ENCODE measurements at places on chromosomes 1 and 21.

- no peak for DNase-seq
These were observed 47.6 kb downstream of the SPSB1 start for GRCh38 chr1:9340172-9340854.

DNA sequence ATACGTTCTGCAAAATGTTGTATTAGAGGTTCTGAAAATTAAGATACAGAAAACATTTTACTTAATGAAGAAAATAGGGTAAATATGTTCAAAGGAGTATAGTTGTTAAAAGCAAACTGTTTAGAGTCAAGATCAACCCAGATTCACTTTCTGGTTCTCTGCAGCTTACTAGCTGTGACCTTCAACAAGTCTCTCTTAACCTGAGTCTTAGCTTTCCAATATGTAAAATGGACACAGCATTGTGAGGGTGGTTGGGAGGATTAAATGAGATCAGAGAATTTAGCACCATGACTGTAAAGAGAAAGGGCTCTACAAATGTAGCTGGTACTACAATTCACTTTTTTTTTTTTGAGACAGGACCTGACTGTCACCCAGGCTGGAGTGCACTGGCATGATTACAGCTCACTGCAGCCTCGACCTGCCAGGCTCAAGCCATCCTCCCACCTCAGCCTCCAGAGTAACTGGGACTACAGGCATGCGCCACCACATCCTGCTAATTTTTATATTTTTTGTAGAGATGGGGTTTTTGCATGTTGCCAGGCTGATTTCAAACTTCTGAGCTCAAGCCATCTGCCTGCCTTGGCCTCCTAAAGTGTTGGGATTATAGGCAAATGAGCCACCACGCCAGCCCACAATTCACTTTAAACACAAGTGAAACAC is 43.9 kb downstream of the ATP1A1 start:
- no peak for DNase-seq

- DNase-seq, result no peak
These were observed 520.7 kb upstream of the CAMK1G start for GRCh38 chr1:209062863-209063262.

DNA sequence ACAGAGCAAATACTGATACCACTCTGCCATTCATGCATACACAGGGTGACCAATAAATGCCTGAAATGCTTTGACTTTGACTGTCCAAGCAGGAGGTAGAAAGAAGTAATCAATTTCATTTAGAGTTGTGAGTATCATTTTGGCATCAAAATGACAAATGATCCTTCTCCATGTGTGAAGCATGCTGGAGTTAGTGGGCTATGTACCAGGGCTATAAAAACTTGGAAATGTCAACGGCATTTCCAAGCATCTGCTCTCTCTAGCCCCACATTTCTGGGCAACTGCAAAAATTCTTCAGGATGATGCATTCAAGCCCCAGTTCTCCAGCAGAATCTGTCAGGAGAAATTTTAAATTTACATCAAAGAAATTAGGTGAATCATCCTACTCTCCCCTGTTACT is 208.4 kb upstream of the PTBP2 start:
- no peak for DNase-seq

DNA sequence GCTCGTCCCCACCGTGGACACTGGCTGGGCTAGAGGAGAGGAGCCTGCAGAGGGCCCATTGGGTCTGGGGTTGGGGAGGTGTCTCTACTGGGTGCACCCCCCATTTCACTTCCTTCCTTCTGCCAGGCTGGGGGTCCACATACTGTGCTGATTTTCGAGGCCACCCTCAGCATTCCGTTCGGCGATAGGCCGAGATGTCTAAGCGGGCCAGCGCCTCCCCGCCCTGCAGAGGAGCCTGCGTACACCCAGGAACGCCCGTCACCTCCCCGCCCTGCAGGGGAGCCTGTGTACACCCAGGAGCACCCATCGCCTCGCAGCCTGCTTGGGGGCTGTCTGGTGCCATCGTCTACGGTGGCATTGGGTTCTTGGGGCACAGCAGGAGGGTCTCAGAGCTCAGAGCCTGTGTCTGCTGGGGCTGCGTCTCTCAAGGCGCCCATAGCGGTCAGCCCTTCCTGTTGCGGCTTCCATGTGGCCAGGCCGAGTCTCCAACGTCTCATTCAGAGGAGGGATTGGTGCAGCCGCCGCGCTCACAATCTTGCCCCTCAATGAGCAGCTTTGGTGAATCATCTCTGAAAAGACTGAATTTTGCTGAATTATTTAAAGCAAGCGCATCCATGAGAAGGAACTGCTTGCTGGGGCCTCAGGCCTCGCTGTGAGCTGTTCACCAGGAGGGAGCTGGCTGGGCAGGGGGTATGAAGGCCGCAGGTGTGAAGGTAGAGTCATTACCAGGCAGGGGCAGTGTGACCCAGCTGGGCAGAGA is 30.7 kb upstream of the AGPAT3 start:
- no peak for DNase-seq

GRCh38 chr1:17671741-17672140 is 83.4 kb upstream of the ACTL8 start:
- DNase-seq, result peak; percentile 48

GRCh38 chr1:171581226-171581625 is 40.8 kb upstream of the MYOCOS start:
- no peak for DNase-seq

DNA sequence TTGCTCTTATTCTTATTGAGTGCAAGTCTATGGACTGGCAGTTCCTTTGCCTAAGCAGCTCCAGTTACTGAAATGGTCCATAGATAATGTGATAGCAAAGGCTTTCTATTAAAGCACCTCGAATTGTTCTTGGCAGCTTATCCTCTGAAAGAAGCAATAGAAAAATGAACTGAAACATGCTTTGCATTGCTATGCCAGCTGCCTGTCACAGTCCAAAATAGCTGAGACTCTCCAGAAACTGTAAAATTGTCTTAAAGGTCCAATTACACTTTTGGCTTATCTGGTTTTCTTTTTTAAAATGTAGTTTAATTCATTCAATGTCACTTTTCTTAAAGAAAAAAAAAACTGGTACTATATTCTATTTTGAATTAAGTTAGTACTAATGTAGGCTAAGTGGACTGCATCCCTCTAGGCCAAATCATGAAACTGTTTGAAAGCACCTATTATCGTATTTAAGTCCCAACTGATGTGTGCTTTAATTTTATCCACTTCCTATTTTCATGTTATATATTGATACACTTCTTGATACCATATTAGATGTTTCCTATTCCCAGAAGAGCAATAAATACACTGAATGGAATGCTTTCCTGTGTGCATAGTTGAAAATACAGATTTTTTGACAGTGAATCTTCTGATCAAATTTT is 208.0 kb upstream of the DEPDC1 start:
- DNase-seq, result no peak

DNA sequence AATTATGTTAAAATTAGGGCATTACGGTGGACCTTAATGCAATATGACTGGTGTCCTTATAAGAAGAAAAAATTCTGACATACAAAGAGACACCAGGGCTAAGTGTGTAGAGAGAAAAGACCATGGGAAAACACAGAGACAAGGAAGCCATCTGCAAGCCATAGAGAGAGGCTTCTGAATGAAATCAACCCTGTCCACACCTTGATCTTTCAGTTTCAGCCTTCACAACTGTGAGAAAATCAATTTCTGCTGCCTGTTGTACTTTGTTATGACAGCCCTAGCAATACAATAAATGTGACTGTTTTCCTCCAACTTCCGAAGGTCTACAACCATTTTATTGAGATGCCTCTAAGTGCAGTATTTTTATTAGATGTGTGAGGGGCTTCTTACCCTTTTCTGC is 1407.2 kb downstream of the MRPL39 start:
- no peak for DNase-seq

- no peak for DNase-seq
These were observed 156.5 kb downstream of the FGGY start for GRCh38 chr1:59453297-59453968.

GRCh38 chr1:169193191-169193850 is 86.8 kb downstream of the ATP1B1 start:
- no peak for DNase-seq

DNA sequence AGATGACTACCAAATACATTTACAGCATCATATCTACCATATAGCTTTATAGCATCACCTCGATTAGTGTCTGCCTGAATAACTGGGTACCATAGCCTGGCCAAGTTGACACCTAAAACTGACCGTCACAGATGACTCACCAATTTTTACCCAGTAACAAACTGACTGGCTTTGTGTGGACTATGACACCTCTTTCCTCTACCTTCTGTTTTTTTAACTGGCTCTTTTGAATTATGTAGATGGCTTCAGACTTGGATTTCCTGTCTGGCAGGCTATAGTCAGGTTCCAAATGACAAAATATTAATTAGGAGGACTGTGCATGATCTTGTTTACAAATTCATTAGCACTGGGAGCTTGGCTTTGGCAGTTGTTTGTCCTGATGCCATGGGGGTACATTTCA is 360.3 kb downstream of the TGFB2 start:
- no peak for DNase-seq

- no peak for DNase-seq
These were observed 71.5 kb upstream of the CXADR start for GRCh38 chr21:17441370-17441769.

DNA sequence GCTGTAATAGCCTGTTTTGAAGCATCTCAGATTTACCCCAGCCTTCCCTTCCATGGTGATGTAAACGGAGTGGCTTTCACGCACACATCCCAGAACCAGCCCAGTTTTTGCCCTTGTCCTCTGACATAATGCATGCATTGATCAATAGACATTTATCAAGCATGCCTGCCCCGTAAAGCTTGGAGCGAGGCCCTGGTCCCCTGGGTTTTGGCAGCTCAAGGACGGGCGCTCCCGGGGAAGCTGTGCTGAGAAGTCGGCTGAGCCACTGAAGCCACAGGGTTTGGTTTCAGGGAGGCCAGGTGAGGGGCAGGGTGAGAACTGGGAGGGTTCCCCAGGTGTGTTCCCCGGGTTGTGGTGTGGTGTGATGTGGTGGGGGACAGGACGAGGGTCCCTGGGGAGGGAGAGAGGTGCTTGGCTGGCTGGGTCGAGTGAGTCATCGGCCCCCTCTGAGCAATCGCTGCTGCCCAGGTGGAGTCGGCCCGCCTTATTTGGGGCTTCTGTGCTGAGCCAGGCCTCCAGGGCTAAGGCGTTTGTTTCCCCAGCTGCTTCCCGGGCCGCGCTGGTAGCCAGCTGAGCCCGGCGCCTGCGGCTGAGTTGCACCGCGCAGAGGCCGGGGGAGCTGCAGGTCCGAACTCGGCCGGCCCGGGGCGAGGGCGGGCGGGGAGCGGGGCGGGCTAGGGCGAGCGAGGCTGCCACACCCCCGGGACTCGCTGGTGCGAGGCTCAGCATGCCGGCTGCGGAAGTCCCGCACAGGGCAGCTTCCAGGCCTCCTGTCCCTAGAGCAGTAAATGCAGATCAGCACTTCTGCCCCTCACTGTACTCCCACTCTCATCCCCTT is 23.6 kb downstream of the ATP2B4 start:
- DNase-seq, result peak; percentile 82

DNA sequence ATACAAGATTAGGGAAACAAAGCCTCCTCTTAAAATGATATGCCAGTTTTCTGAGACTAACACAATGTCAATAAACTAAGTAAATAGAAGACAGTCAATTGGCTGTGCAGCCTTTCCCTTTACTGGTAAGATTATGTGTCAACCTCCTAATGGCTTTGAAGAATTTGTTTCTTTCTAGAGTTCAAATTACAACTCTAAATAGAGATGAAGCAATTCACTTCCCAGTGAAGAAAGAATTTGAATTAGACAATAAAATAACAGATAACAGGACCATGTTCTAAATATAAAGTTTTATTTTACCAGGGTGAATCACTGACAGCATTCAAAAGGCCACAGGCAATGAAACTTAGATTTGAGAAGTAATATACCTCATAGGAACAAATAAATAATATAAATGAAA is 680.3 kb downstream of the PLA2G4A start:
- DNase-seq, result no peak

DNA sequence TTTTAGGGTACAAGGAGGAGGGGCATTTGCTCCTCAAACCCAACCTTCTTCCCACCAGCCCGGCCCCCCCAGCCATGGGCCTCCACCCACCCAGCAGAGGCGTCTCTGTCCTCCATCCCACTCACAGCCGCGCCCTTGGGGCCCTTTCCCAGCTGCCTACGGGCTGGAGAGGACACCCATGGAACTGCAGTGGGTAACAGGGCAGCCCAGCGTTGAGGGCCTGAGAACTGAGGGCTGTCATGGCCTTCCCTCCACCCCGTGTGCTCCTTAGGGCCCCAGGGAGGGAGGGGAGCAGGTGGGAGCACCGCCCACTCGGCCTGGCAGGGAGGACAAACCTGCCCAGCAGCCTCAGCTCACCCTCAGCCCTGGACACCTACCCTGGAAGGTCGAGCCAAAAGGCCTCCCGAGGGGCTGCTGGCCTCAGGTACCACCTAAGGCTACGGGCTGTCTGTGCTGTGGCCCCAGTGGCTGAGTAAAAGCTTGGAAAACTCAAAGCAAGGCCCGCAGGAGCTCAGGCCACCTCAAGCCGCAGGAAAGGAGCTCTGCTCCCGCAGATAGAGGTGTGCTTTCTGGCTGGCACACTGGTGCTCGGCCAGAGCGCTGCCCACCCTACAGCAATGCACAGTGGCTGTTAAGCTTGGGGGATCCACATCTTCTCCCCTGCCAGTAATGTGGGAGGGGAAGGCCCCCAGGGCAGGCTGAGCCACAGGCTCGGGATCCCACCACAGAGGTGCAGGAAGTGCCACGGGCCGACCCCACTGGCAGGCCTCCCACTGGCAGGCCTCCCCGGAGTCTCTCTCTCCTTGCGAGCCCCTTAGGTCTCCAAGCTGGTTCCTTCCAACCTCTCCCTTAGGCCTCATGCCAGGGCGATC is 2.2 kb upstream of the ARHGEF16 start:
- DNase-seq, result no peak

DNA sequence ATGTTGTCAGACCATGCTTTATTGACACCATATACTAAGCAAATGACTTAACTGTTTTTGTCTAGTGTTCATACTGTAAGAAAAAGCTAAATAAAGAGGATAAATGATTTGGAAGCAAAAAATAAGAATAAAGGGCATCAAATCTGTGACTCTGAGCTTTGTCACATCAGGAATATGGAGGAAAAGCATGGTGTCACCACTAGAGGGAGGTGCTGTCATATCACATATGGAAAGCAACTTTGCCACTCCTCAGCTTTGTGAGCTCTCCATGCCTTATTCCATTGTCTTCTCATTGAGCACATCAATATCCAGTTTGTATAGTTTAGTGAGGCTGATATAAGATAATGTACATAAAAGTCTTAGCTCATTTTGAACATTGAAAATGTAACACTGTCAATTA is 20.8 kb upstream of the GBP1 start:
- peak; percentile 54 for DNase-seq

- DNase-seq, result no peak
These were observed 30.4 kb downstream of the TFAP2E start for GRCh38 chr1:35603468-35603867.

Data from WTC11 (cell line).